Stimulated activated CD8-positive, alpha-beta memory T cell treated with anti-CD3 and anti-CD28 coated beads, Interleukin-4, amount 100 ng/mL, for 24 hours (primary cell): ENCODE measurements at places on chromosomes 3 and 15.

GRCh38 chr3:56758539-56758981 lies 43.2 kb downstream of the ARHGEF3 start:
- no peak for DNase-seq

- DNase-seq, result no peak
These were observed 23.9 kb downstream of the FAM174B start for GRCh38 chr15:92631721-92632120.

- no peak for DNase-seq
These were observed 293.0 kb downstream of the UBE2E2 start for GRCh38 chr3:23496165-23496564.

DNA sequence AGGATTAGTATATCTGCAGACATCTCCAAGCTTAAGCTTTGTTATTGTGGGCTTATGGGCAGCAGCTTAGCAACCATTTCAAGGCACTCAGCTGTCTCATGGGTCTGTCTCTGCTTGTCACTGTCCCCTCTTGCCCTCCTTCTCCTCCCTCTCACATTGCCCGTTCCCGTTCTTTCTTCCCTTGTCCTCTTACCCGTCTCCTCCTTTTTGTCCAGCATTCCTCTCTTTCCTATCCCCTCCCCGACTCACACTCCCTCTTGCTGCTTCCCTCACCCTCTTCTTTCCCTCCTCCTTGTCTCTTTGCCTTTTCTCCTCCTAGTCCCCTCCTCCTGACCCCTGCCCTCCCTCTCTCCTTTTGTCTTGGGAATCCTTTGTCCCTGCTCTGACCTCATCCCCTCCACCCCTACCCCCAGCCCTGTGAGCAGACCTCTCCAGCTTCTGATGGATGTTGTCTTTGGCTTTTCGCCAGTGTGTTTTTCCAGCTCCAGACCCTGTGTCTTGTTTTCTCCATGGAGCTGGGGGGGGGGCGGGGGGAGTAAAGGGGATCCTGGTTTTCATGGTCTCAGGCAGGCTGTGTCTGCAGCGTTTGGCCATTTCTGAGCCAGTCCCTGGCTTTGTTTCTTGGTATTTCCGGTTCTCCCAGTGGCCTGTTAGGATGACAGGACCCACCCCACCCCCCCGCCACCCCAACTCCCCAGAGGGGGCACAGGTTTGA lies 47.9 kb upstream of the TRAK1 start:
- no peak for DNase-seq

- no peak for DNase-seq
These were observed 18.6 kb downstream of the NEK4 start for GRCh38 chr3:52752045-52752660.

- DNase-seq, result no peak
These were observed 1.2 kb upstream of the ARHGEF26 start for GRCh38 chr3:154119951-154120350.

DNA sequence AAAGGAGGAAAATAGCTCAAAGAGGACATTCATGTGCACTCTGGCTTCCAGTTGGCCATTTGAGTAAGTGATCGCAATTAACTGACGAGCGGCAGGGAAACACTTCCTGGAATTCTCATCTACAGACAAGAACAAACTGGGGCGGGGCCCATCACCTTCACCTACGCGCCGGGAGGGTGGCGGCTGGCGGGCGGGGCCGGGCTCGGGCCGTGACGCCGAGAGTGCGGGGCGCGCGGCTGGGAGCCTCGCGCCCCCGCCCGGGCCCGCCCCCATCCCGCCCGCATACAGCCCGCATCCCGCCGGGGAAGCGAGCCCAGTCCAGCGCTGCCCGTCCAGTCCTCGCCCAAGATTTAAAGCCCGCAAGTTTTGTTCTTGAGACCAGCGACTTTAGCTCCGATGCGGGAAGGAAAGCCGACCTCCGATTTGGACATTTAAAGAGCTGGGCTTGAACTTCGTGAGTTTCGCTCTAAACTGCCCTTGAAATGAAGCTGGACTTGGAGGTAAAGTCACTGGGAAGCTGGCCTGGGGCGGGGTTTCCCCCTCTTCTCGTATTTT lies at the start of gene B3GNT5:
B3GNT5 (plus strand) TSS at position 281 of the 555 bp plus-strand sequence. CDS start 16,546 bp downstream, outside the sequence.
- DNase-seq, result peak; percentile 19

GRCh38 chr15:90706394-90707327 lies 10.5 kb upstream of the BLM start:
- no peak for DNase-seq

GRCh38 chr3:30948426-30948825 lies 54.0 kb upstream of the GADL1 start:
- DNase-seq, result no peak

- no peak for DNase-seq
These were observed 119.3 kb downstream of the LRRK1 start for GRCh38 chr15:101038327-101039003.

- DNase-seq, result no peak
These were observed 68.4 kb upstream of the MCTP2 start for GRCh38 chr15:94162939-94163338.

- no peak for DNase-seq
These were observed 72.0 kb downstream of the AKAP13 start for GRCh38 chr15:85452436-85452835.

GRCh38 chr15:68517285-68517761 lies 61.5 kb upstream of the CORO2B start:
- DNase-seq, result no peak

DNA sequence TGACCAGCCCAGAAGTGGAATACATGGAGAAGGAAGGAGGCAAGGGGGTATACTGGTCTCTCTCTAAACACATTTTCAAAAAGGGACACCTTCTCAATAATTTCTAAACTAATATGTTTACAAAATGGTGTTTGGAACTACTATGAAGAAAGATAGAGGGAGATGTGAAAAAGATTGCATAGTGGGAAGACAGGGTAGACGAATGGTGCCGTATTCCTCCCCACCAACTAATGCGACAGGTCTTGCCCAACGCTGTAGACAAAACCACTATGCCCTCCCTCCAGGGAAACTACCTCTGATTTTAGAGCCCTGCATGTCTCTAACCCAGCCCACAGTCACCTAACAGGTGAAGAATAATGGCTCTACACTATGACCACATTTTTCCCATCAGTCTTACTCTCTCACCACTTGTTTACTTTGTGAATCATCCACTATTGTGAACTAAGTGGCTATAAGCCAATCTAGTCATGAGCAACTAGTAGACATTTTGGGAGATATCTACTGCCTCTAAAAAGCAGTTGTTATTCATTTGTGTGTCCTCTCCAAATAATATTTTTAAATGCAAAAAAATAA lies 108.2 kb upstream of the UBE2E2 start:
- no peak for DNase-seq

DNA sequence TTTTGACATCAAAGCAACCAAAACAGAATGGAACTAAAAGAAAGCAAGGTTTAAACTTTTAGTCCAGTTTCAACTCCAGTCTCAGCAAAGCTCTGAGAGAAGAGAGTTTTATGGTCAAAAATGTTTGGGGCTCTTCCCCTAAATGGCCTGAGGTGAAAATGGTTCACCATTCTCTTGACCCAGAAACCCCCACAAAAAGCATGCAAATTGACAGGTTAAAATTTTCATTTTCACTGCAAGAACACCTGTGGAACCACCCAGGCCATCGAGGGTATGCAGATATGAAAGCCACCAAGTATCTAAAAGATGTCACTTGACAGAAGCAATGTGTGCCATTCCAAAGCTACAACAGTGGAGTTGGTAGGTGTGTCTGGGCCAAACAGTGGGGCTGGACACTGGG lies 195.0 kb downstream of the MAGI1 start:
- no peak for DNase-seq

GRCh38 chr15:61099020-61099810 lies 129.9 kb downstream of the RORA start:
- no peak for DNase-seq

- DNase-seq, result no peak
These were observed 27.7 kb downstream of the MAGI1 start for GRCh38 chr3:66010739-66011655.

DNA sequence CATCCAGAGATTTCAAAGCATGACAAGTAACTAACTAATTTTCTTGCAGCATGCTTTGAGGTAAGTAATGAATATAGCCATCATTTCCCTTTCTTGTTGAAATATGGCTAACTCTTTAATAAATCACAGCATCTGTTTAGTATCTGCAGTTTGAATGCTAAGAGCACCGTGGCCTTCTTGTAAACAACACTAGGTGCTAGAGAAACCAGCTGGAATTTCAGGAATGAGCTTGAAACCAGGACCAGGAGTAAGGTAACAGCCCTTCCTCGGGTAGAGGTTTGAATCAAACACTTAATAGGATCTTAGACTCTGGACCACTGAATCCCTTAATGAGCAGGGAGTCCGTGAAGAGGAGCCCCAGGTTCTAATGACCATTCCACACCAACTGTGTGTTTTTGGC lies 13.6 kb downstream of the CALML4 start:
- no peak for DNase-seq

- no peak for DNase-seq
These were observed 738.4 kb upstream of the ALCAM start for GRCh38 chr3:104628185-104628789.

- no peak for DNase-seq
These were observed 305.7 kb downstream of the RYR3 start for GRCh38 chr15:33616475-33616874.
